ENCODE measurements at places on chromosomes 2 and 18.

DNA sequence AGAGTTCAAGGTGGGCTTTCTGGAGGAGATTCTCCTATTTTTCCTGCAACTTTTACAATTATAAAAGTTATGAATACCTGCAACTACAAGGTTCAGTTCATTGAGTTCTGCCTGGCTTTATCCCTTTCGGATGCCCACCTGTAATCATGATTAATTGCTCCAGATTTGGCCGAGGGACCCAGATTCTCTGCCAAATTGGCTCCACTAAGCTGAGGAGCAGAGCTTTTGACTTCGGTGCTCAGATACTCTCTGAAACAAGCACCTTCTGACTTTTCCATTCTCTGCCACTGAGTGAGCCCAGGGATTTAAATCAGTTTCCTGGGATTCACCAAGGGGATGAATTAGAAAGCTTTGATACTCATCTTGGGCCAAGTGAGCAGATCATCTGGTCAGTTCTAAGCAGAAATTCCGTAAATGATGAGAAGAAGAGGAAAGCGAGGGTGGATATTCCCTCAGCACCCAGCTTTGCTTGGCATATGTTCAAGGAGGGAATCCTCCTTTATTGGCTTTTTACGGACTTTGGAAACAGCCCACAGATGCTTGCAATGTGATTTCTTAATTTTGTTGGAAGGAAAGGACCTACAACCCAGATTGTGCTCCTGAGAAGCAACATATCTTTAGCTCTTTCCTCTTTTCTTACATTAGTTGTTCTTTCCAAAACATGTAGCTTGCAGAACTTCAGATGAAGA lies 179.2 kb downstream of the SETBP1 start:
- no peak for DNase-seq

- no peak for DNase-seq
These were observed 135.7 kb downstream of the EVA1A start for GRCh38 chr2:75424936-75425619.

DNA sequence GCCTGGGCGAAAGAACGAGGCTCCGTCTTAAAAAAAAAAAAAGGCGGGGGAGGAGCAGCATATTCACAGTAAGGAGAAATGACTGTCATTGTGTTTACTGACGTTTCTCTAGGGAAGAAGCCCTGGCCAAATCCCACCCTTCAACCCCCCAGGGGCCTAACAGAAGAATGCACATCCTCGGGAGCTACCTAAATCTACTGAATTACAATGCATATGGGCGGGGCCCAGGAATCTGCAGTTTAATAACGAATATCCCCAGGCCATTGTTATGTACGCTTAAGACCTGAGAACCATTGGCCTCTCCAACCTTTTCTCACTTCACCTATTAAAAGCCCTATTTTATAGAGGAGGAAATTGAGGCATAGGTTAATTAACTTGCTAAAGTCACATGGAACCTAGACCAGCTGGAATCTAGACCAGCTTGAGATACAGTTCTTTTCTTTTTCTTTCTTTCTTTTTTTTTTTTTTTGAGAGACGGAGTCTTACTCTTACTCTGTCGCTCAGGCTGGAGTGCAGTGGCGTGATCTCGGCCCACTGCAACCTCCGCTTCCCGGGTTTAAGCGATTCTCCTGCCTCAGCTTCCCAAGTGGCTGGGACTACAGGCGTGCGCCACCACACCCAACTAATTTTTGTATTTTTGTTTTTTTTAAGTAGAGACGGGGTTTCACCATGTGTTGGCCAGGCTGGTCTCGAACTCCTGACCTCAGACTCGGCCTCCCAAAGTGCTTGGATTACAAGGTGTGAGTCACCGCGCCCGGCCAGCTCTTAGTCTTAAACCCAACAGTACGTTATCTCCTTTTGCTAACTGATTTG lies 708 bp upstream of the RIF1 start:
- DNase-seq: no peak

GRCh38 chr2:197293252-197294007 lies 17.1 kb downstream of the ANKRD44 start:
- DNase-seq: no peak

DNA sequence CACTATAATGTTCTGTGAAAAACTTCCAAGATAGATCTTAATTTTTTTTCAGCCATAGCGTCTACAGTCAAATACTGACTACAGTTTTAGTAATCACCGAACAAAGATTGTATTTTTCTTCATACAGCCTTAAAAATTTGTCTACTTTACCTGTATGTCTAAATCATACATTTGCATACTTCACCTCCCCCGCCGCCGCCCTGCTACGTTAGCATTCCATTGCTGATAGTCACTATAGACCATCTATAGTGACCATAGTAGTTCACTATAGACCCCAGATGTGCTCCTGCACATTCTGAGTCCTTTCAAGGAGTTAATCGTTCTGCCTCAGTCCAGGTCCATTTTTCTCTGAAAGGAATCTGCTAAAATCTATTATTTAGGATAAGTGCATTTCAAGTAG lies 325.0 kb downstream of the CCDC178 start:
- no peak for DNase-seq

GRCh38 chr2:61157371-61158003 lies 4.5 kb upstream of the C2orf74 start:
- DNase-seq: no peak

DNA sequence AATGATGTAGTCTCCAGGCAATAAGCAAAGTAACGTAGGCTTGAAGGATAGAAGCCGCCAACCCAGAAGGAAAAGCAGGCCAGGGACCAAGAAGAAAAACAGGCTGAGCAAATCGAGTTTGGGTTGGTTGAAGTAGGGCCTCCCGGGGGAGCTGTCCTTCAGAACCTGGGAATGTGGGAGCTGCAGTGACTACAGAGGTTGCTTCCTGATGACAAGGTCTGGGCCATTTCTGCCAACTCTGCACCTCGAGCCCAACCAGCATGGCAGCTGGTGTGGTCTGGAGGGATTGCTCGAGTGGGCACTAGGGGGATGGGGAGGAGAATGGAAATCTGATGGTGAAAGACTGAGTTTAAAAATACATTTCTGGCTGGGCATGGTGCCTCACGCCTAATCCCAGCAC lies 14.1 kb downstream of the ACMSD start:
- DNase-seq: no peak

DNA sequence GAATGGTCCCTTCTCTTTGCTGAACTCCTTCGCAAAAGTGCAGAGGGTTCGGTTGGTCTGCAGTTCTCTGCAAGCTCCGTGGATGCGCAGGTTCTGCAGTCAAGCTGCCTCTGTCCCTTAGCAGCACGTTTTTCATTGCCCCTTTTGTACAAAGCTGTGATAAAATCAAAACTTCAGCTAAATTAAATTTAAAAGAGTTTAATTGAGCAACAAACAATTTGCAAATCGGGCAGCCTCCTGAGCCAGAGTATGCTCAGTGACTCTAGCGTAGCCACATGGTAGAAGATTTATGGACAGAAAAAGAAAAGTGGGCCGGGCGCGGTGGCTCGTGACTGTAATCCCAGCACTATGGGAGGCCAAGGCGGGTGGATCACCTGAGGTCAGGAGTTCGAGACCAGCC lies 18.8 kb downstream of the TSN start:
- no peak for DNase-seq

GRCh38 chr2:65357959-65358294 lies 74.5 kb downstream of the SPRED2 start:
- DNase-seq: no peak

DNA sequence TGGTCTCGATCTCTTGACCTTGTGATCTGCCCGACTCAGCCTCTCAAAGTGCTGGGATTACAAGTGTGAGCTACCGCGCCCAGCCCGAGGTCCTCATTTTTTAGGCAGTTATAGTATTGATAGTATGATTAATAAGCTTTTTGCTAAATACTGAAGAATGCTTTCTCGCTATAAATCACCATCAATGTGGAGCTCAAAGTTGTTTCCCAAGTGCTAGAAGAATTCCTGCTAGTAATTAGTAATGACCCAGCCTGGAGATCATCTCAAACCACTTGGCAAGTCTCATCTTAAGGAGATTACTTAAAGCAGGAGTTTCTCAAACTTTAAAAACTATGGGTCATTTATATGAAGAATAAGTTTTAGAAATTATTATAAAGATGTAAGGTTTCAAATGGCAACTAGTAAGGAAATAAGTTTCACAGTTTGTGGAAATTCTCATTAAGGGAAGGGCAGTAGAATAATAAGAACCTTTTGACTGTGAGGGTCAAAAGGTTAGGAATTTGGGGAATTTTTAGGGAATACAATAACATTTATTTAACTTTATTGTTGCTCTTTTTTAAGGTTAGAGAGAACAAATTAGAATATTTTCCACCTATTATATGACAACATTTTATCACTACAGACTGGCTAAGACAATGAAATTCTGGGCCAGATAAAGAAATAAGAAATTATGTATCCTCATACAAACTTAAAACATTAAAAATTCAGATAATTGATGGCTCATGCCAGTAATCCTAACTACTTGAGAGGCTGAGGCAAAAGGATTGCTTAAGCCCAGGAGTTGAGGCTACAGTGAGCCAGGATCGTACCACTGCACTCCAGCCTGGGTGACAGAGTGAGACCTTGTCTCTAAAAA lies 148.6 kb upstream of the MAP3K20 start:
- no peak for DNase-seq

GRCh38 chr2:95030496-95030895 lies 5.0 kb downstream of the MAL start:
- no peak for DNase-seq

GRCh38 chr2:1544478-1545069 lies 131.3 kb downstream of the TPO start:
- DNase-seq: no peak

DNA sequence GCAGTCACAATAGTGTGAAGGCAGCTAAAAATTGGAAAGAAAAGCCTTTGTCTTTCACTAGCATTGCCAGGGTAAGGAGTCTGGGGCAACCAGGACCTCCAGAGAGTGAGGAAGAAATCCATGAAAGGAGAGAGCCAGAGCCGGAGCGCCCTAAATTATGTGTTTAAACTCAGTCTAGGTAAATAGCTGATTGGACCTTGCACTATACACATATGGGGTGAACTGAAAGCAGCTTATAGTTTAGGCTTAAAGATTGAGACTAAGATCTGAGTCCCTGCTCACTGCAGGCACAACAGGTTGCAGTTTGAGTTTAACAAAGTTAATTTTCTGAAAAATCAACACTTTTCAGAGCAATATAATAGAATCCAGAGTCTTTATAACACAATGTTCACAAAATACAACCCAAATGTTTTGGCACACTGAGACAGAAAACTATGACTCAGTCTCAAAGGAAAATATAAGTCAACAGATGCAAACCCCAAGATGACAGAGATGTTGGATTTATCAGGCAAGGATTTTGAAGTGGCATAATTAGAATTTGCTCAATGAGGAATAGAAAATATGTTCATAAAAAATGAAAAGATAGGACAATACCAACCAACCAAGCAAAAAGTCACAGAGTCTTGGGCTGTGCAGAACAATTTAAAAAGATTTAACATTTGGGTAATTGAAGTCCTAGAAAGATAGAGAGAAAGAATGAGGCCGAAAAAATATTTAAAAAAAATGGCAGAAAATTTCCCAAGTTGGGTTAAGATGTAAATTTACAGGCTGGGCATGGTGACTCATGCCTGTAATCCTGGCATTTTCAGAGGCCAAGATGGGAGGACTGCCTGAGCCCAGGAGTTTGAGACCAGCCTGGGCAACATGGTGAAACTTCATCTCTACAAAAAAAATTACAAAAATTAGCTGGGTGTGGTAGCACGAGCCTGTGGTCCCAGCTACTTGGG lies 39.6 kb downstream of the DOK1 start:
- no peak for DNase-seq

DNA sequence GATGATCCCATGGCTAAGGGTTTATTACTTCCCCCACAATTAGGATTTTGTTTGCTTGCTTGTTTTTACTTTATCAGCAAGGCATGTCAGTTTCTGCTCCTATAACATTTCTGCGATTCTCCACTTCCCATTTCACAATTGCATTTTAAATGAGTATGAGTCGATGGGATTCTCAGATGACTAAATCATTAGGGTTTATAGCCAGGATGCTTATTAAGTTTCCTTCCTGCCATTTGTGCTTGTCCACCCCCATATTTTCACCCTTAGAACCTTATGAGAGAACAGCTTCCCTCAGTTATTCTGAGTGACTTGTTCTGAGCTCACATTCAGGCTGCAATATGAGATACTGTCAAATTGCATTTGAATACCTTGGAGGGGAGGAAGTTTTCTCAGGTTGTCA lies 37.9 kb upstream of the C1GALT1C1L start:
- no peak for DNase-seq

DNA sequence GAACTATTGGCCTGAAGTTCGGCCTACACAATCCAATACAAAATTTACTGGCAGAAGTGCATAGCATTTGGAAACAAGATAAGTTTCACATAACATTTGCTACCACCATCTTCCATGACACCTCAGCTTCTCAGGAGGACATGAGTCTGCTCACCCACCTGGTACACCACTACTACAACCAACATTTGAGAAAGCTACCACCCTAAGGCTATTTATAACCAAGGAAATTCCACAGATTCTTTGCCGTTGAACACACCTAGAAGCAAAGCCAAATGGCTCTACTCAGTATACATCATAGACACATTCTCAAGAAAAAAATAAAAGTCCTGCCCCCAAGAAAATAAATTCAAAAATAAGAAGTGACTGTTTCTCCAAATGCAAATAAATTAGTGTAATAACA lies 145.3 kb downstream of the SPAG16 start:
- no peak for DNase-seq

GRCh38 chr2:41027095-41027494 lies 575.2 kb upstream of the SLC8A1 start:
- DNase-seq: no peak

DNA sequence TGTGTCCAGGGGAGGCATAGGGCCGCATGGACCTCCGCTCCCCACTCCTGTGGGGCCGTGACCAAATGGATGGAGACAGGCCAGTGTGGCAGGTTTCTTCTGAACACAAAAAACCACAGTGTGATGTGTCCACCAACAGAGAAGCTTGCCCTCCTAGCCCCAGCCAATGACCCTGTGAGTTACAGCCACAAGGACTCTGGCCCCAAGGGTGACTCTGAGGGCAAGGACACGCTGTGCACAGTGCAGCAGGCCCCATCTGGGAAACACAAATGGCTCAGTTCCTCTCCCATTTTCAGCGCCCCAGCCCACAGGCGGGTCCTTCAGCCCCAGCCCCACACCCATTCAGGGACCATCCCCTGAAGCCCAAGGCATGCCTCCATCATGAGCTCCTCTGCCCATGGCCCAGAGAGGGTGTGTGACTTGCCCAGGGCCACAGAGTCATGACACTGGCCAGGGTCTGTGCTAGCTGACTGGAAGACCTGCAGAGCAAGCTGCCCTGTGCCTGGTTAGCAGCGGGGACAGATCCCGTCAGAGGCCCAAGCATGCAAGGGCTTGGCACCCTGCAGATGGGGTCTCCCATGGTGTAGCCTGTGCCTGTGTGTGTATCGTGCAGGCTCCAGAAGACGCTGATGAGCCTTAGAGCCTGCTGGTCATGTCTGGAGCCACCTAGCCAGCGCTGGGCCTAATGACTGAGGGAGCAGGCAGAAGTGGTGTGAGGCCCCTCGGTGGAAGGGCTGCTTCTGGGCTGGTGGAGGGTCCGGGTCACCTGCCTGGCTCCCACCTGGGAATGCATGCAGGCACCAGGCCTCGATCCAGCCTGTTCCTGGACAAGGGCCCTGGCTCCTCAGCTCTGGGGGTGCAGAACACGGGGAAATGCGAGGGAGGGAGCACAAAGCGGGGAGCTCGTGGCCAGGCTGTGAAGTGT lies 47.7 kb downstream of the HS6ST1 start:
- no peak for DNase-seq

GRCh38 chr2:72744049-72744448 lies 81.8 kb downstream of the EXOC6B start:
- DNase-seq: no peak

Measured in stimulated activated CD4-positive, alpha-beta T cell treated with anti-CD3 and anti-CD28 coated beads, Interleukin-1b, Interleukin-23, amount 100 ng/mL, for 24 hours (primary cell).